GM23338 (cell line): ENCODE measurements at places on chromosomes 7 and 10. TPM values are rescaled to one million over a fixed set of nuclear protein-coding genes. Genes with fewer than 3 reads are reported as not detected.
A peak's percentile ranks its signal among the peaks of the same experiment; 100 is the strongest.

DNA sequence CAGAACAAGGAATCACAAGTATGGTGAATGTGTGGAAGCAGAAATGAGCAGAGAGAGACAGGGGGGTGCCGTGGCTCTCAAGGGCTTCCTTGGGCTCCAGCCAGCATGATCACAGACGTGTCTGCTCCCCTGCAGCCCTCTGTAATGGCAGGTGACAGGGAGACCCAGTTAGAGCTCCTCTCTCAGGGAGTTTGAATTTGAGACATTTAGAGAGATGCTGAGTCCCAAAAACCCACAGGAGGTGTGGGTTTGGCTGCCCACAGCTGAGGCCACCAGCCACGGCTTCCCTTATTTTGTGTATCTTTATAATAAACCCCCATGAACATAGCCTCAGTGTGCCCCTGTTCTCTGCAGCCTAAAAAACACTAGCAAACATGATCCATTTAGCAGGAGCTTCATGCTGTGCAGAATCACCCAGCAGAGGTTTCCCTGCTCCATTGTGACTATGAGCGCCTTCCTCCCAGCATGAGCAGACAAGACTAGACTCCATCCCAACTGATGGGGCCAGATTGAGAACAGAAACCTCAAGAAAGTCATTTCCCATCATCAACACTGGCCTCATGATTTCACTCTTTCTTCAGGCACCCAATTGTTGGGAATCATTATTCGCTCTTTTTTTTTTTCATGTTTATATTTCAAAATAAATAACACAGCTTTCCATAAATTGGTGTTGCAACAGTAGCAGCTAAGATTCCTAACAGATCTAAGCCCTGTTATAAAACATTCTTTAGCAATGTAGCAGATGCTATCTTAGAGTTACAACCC lies 13.4 kb downstream of the NOD1 start:
- no peak for DNase-seq

DNA sequence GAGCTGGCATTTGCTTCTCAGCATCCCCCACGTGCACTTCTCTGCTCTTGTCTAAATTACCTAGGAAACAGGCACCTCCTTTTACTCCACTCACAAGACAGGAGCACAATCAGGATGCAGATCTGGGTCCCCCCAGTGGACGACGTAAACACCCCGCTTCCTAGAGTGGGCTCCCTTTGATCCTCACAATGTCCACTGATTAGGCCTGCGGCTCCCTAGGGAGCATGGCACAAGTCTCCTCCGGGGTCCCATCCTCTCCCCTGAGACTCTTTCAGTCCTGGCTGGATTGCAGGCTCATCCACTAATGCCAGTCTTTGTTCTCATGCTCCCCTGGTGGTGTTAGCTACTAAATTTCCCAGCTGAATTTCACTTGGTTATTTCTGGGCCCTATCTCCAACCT lies 98.3 kb downstream of the GLI3 start:
- DNase-seq, result peak; percentile 45

- DNase-seq, result no peak
These were observed 140.2 kb upstream of the TNS3 start for GRCh38 chr7:47722126-47722525.

DNA sequence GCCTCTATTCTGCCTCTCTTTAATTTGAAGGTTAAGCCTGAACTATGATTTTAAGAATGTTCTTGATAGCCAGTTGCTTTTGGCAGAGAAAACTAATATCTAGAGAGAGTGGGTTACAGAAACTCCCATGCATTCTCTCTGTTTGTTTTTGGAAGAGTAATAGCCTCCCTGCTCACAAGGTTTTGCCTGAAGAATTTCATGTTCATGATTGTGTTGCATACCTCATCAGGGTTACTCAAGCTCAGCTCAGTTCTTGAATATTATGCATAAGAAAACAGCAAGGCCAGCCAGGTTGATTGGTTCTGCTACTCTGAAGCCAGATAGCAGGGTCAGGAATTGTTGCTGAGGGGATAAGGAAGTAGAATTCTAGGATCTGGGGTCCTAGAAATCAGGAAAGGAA lies 137.4 kb downstream of the MDFIC start:
- no peak for DNase-seq

DNA sequence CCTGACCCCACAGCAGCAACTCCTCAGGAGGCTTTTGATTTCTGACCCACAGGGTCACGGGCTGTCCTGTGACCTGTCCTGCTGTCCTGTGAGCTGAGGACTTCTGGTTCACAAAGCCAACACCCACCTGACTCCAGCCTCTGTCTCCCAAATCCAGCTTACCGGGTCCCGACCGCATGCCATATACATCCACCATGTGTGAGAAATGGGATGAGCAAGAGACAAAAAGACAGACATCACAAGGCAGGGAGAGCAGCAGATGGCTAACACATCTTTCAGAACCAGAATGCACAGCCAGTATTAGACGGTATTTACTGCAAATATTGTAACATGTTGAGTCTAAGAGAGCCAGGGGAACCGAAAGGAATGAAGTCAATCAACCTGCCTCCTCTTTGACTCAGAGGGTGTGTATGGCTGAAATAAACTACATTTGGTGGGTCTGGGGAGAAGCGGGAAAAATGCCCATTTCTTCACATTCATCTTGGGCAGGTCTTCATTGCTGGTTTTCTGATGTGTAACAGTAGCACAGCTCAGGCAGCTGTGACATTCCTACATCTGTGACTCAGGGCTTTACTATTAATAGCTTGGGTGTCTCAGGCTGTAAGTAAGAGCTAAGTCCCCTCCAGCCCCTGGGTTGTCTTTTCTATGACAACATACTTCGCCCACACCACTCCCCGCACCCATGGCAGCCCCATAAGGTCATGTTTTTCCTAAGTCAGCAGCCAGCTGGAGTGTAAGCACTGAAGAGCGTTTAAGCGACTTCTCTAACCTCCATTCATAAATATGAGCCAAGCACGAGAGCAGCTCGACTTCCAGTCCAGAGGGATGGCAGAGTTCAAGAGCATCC lies 25.0 kb downstream of the ABLIM1 start:
- DNase-seq, result no peak

DNA sequence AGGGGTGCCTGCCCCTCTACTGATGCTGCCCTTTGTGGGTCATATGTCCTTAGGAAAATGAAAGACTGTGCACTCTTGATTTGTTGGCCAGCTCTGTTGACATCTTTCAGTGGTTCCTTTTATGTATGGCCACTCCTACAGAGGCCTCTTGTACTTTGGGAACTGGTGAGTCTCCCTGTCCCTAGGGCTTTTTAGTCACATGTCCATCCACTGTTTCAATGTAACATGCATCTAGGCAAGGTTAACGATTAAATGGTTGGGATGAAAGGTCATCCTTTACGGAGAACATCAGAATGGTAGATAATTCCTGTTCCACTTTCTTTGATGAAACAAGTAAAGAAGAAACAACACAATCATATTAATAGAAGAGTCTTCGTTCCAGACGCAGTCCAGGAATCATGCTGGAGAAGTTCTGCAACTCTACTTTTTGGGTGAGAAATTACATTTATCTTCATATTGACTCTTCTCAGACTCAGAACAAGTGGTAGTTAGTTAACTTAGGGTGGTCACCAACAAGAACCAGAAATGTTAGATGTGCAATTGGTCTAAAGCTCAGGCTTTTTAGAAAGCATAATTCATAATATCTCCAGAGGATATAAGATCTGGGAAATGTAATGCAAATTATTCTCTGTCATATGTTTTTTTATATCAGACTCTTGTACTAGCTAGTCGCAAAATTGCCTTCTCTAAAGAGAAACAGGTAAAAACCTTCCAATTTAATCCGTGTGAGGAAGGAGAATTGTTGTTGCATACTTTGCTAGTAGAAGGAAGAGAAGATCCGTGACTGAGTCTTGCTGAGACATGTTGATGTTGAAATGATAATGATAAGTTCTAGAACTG lies at the start of gene ABCC2:
ABCC2 (plus strand) TSS at position 194 of the 840 bp plus-strand sequence; CDS start at position 399, 205 bp downstream.
- DNase-seq, result no peak

DNA sequence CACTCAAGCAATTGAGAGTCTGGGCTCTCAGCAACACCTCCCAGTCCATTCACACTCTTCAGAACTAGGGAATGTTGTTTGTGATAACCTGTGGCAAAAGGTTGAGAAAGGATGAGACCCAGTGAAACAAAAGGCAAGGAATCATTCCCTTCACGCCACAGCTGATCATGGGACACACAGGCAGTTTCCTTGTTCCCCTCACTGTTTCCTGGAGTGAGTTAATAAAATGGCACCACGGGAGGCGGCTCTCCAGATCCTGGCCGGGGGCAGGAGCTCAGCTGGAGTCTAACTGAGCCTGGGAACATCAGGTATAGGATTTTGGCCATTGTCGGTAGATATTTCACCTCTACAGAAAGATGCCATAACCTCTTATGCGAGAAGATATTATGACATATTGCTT lies 107.3 kb upstream of the FAM171A1 start:
- DNase-seq, result peak; percentile 16

DNA sequence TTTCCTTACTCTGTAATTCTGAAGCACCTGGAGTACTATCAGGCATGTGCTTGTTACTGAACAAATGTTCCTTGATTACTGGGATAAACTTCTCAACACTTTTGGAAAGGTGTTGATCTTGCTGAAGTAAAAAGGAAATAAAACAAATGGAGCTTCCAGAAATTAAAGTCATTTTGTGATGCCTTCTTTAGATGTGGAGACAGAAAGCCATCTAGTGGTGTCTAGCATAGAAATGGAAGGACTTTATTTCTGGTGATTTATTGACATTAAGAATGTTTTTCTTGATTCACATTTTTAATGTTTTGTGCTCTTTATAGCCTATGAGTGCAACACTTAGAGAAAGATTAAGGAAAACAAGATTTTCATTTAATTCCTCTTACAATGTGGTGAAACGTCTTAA lies 1.4 kb downstream of the SFR1 start:
- DNase-seq, result no peak

GRCh38 chr7:140242057-140243031 lies 65.6 kb upstream of the KDM7A start:
- DNase-seq, result no peak

- DNase-seq, result no peak
These were observed 224.9 kb downstream of the SKIDA1 start for GRCh38 chr10:21300551-21300950.

DNA sequence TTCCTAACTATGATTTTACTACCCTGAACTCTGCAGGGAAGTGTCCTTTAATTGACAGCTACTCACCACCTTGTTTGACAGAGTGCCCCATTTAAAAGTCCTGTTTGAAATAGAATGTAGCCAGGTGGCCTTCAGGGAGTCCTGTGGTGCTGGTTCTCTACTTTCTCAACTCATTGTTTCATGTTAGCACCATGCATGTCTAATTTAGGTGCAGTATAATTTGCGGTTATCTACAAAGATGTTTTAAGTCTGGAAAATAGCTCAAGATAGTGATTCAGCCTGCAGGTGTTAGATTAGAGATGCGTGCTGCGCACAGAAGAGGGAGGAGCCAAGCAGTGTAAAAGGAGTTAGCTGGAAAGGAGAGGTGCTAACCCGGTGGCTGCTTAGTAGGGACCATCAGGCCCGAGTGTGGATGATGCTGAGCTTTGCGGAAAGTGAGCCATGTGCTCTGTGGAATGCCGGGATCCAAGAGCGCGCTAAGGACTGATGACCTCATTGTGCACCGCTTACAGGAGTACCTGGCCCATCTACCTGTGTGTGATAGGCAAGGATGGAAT lies 1.2 kb downstream of the CCM2 start:
- DNase-seq, result peak; percentile 71

DNA sequence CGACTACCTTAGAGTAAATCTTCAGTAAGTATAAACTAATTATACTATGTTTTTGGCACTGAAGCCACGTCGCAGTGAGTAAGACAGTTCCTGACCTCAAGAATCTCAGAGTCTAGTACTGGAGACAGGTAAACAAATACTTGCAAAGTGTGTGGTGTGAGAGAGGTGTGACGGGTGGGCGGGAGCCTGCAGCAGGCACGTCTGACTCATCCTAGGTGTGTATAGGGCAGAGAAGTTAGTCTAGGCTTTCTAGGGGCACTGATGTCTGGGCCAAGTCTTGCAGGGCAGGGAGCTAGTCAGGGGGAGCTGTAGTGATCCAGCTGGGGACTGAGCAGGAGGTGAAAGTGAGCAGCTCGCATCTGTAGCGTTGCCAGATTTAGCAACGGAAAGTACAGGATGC lies 35.9 kb upstream of the SFTPD start:
- DNase-seq, result no peak

DNA sequence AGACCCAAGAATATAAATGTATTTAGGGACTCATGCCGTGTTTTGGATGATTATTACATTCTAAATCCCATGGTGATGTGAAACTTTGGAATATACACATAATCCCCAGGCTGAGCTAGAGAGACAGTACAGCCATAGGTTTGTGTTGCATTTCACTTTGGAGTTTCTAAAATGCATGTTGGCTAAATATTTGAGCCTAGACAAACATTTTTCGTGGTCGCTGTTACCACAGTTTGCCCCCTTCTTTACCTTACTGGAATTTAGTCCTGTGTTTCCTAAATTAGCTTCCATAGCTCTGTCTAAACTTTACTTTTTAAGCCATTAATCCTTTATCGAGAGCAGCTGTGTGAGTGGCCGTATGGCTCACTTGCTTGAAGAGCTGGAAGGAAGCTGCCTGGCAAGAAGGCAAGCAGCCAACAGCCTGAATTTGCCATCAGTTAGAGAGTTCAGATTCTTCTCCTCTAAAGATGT lies 192.0 kb downstream of the BICC1 start:
- no peak for DNase-seq

- DNase-seq, result no peak
These were observed 23.5 kb downstream of the CH25H start for GRCh38 chr10:89183571-89183970.

GRCh38 chr7:25430200-25430931 lies 202.1 kb upstream of the NPVF start:
- DNase-seq, result no peak

DNA sequence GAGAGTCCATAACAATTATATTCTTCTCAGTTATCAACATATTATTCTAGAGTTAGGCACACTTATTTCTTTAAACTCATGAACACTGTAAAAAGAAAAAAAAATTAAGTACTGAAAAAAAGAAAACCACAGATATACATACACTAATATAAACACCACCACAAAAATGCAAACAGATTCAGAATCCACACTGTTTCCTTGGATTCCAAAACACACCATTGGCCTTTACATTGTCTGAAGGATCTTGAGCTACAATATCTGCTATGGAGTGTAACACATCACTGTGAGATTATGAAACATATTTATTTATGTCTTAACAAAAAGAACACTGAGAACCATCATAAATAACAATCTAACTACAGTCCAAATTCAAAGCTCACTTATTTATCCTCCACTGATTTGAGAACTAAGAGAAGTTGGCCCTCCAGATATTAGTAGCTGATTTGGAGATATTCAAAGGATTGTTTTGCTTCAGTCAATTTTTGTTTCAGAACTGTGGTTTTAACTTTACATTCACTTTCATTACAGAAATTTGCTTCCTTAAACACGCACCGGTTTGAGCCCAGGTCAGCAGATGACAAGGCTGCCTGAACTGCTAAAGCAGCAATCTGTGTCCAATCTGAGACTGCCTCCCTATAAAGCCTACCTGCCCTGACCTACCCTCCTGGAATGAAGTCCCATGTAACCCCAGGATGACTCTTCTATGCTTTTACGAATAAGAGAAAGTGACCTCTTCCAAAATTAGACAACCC lies 47.0 kb upstream of the CDK1 start:
- no peak for DNase-seq

Gene PRKAR2B
- total RNA-seq, result 48.8 and 53.6 TPM in 2 replicates

Gene ARMS2
- total RNA-seq, result not detected in 2 replicates
